Panc1 (cell line): ENCODE measurements at places on chromosomes 7 and 10. TPM values are rescaled to one million over a fixed set of nuclear protein-coding genes. Genes with fewer than 3 reads are reported as not detected.

The GSTO2 gene
- total RNA-seq: 28.5 TPM

DNA sequence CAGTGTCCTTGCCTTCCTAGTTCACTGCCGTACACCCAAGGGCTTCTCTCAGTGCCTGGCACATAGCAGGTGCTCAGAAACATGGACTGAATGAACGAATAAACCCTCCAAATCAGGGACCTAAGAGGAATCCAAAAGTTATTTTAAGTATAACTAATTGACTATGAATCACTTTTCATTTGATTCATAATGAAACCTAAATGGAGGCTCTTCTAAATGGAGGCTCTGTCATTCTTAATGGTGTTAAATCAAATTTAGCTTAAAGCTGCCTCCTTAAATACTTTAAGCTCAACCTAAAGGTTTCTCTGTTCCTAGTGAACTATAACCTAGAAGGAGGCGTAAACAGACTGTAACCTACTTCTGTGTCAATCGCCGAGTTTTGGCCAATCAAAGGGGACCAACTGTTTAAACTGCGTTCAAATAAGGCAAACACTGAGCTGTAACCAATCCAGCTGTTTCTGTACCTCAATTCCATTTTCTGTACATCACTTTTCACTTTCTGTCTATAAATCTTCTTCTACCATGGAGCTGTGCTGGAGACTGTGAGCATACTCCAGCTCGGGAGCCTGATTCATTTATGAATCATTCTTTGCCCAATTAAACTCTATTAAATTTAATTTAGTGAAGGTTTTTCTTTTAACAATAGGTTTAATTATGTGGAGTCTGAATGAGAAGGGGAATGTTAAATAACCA lies 11.0 kb downstream of the PYROXD2 start:
- H3K27ac ChIP-seq: no peak overlapping the region
- no peaks in the 10 kb centered on the region for H3K36me3 ChIP-seq
- H3K4me1 ChIP-seq: no peaks in the 10 kb centered on the region
- no peak for DNase-seq

DNA sequence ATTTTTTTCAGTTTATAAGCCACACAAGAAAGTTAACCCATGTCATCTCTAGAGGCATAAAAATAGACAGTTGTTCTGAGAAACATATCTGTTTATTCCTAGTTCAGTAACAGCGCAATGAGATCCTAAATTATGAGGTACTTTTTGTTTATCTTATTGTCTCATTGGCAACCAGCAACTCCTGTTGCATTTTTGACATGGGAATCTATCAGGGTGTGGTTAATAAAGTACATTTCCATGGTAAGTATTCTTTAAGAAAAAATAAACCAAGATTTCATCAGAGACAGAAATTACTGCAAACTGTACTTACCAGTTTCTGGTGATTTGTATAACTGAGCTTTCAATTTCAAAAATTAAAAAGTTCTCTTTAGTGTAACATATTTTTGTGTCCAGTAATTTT lies 9.0 kb downstream of the FAS start:
- no peak for DNase-seq
- no peaks in the 10 kb centered on the region for H3K27me3 ChIP-seq
- no peak overlapping the region for H3K27ac ChIP-seq
- H3K36me3 ChIP-seq: no peaks in the 10 kb centered on the region
- H3K4me3 ChIP-seq: no peak overlapping the region

DNA sequence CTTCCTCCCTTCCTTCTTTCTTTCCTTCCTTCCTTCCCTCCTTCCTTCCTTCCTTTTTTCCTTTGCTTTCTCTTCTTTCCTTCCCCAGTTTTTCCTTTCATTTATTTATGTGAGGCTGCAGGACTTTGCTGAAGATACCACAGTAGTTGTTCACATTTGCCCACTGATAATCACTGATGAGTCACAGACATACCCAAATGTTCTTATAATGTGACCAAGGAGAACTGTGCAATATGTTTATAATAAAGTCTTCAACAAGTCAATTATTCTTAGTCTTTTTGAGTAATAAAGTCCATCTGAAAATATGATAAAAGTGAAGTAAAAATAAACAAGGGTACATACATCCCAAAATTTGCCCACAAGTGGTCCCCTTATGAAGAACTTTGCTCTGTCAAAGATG lies 159.7 kb downstream of the GNAI1 start:
- no peaks in the 10 kb centered on the region for H3K27me3 ChIP-seq
- no peaks in the 10 kb centered on the region for H3K4me1 ChIP-seq

DNA sequence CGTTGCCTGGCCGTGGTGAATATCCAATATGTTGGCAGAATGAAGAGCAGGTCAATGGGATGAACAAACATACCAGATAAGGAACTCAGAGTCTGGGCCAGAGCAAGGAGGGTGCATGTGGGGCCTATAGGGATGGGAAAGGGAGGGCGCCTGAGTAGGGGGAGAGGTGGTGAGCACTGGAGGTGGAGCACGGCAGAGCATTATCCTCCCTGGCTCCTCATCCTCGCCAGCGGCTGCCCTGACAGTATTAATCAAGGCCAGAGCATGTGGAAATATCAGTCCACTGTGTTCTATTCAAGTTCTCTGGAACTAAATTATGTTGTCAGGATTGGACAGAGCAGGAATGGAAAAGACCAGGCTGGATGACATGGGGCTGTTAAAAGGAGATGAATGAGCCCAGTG lies 254.8 kb upstream of the ZMIZ1 start:
- H3K36me3 ChIP-seq: no peaks in the 10 kb centered on the region
- no peaks in the 10 kb centered on the region; the same call in 1 of the 2 replicates for H3K27me3 ChIP-seq
- no peak for DNase-seq
- H3K4me1 ChIP-seq: no peaks in the 10 kb centered on the region
- H3K4me3 ChIP-seq: no peak overlapping the region

The KIF20B gene
- total RNA-seq: 48.1 TPM

DNA sequence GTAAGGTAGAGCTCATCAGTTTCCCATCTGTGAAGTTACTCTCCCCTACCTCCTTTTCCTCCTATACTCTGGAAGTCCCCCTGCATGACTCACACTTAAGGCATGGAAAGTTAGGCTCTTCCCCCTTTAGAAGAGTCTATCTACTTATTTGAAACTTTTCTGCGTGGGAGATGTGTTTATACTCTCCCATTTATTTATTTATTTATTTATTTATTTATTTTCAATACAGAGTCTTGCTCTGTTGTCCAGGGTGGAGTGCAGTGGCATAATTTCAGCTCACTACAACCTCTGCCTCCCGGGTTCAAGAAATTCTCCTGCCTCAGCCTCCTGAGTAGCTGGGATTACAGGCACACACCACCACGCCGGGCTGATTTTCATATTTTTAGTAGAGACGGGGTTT lies 107.5 kb upstream of the JCAD start:
- no peak overlapping the region for H3K27ac ChIP-seq
- H3K27me3 ChIP-seq: no peaks in the 10 kb centered on the region
- no peaks in the 10 kb centered on the region for H3K36me3 ChIP-seq
- no peak overlapping the region for H3K4me3 ChIP-seq
- no peak for DNase-seq

The BEND7 gene
- total RNA-seq: 7.6 TPM

The CCDC126 gene
- total RNA-seq: 10.3 TPM

DNA sequence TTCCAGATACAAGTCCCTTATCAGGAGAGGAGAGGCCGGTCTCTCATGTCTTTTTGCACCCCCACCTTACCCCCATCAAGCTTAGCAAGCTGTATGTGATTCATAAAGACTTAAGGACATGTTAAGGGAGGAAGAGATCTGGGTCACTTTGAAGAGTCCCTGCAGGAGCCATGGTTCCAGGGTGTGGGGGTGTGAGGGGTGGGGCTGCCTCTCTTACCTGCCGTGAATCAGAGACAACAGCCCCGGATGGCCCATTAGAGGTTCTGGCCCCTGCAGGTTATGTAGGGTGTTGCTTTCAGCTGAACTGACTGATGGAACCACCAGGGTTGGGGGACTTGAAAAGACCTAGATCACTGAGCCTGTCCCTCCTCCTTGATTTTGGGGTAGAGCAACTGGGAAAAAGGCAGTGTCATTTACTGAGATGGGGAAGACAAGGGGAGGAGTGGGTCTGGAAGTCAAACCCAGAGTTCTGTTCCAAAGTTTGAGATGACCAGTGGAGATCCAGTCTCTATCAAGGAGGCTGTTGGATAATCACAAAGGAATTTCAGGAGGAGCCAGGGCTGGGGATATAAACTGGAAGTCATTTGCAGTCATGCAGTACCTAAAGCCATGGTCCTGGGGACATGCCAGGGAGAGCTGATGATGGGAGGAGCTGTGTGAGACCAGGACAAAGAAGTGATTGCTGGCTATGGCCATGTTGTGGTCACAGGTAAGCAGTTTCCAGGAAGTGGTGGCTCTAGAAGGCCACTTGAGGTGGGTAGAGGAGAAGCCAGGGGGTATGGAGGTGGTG lies 23.1 kb downstream of the ADAMTS14 start:
- peaks cover 11% of the 10 kb centered on the region for H3K27me3 ChIP-seq
- no peak overlapping the region for H3K27ac ChIP-seq
- no peaks in the 10 kb centered on the region for H3K4me1 ChIP-seq
- H3K36me3 ChIP-seq: no peaks in the 10 kb centered on the region
- DNase-seq: no peak
- no peak overlapping the region for H3K4me3 ChIP-seq

The SPDYE1 gene
- not detected for total RNA-seq

DNA sequence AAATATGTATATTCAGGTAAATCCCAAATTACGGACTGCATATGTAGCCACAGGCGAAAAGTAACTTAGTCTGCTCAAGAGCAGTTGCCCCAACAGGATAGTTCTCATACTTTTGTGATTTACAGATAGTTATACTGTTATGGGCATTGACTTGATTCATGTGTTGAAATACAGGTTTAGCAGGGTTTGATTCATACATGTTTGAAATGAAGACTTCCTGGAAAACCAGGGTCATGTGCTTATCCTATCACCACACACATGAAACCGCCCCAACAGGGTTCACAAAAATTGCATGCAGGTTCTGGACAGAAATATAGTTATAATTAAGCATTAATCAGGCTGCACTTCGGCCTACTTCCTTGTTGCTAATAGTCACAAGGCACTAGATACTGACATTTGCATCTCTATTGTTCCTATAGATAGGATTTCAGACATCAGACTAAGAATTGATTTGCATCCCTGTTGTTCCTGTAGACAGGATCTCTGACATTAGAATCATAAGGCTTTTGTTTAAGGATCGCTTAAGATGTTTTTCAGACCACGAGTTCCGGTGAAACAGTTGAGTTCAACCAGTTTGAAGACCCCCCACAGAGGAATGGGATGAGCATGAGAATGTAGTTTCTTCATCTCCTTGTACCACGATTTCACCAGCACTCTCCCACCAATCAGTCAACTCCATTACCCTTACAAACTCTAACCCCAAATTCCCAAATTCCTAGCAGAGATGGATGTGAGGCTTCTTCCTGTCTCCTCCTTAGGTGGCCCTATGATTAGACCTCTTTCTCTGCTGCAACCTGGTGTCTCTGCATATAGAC lies 2.0 kb upstream of the ZNF398 start:
- DNase-seq: no peak
- H3K36me3 ChIP-seq: no peaks in the 10 kb centered on the region; the same call in 1 of the 2 replicates
- no peaks in the 10 kb centered on the region for H3K27me3 ChIP-seq
- peak overlapping the region; percentile 97 for H3K27ac ChIP-seq
- peak overlapping the region; percentile 95 for H3K4me3 ChIP-seq
- peaks cover 23% of the 10 kb centered on the region for H3K4me1 ChIP-seq

- H3K36me3 ChIP-seq: no peaks in the 10 kb centered on the region
- H3K4me3 ChIP-seq: no peak overlapping the region
- peaks cover 20% of the 10 kb centered on the region for H3K4me1 ChIP-seq
- DNase-seq: no peak
- H3K27ac ChIP-seq: peak overlapping the region; percentile 85
- no peaks in the 10 kb centered on the region for H3K27me3 ChIP-seq
These were observed 111.3 kb upstream of the TNS3 start for GRCh38 chr7:47693216-47693615.

The TAS2R5 gene
- 0.77 TPM for total RNA-seq

The KIN gene
- total RNA-seq: 8.4 TPM

The GPR37 gene
- 1.3 TPM for total RNA-seq

- DNase-seq: no peak
- H3K4me1 ChIP-seq: peaks cover 9% of the 10 kb centered on the region
- H3K4me3 ChIP-seq: no peak overlapping the region
- H3K27me3 ChIP-seq: no peaks in the 10 kb centered on the region
- H3K27ac ChIP-seq: no peak overlapping the region
These were observed 29.2 kb downstream of the PRKAG2 start for GRCh38 chr7:151847681-151848081.
